Fibroblast of lung (primary cell): ENCODE measurements at places on chromosomes 5 and 9.
A peak's percentile ranks its signal among the peaks of the same experiment; 100 is the strongest.

DNA sequence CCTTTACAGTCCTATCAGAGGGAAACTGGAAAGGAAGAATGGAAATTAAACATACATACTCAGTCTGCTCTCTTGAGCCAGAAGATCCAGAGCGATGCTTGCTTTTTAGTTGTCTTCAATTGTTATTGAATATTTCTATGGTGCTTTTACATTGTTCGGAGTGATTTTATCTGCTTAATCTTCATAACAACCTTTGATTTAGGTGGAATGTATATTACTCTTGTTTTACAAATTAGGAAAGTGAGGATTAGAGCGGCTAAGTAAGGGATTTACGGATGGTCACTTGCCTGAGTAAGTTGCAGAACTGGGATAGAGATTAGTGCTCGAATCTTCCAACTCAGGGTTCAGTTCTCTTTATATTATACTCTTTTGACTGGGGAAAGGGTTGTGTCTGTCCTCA, 69.1 kb downstream of the PBX3 start:
- no peak for DNase-seq

DNA sequence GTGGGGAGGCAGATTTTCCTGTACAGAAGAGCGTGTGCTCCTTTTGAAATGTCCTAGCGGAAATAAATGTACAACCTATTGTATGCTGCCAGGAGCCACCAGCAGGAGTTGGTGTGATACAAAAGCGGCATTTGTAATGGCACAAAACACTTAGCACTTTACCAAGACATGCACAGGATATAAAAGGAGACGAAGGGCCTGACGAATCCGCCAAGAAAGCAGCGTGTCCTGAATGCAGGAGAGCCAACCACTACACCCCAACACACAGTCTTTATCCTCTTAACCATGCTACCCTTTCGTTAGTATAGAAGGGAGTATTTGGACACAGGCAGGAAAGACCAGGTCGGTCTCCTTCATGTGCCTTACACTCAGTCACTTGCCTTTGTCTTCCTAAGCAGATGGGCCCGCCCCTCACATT, 218.1 kb downstream of the TRIM32 start:
- no peak for DNase-seq

- DNase-seq: no peak
These were observed 398.3 kb downstream of the IRX2 start for GRCh38 chr5:2353211-2353610.

DNA sequence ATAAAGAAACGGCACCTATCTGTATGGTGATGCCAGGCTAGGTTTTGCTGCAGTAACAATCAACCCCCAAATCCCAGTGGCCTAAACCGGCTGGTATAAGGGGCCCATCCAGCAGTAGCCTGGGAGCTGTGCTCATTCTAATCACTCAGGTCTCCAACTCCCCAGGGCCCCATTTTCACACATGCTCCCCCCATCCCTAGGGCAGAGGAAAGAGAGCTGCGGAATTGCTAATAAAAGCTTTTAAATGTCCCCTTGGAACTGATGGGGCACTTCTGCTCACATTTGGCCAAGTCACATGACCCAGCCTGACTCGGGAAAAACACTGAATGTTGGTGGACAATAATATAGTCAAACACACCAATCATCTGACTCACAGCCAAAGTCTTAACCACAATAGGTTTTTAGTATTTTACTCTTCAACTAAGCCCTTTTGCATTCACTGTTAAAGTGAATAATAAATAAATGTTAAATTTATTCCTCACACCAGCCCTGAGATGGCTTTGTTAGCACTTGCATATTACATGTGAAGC, 1.6 kb downstream of the FBLL1 start:
- DNase-seq: peak; percentile 32

GRCh38 chr9:117488659-117489058, 73.8 kb upstream of the ASTN2 start:
- DNase-seq: no peak

DNA sequence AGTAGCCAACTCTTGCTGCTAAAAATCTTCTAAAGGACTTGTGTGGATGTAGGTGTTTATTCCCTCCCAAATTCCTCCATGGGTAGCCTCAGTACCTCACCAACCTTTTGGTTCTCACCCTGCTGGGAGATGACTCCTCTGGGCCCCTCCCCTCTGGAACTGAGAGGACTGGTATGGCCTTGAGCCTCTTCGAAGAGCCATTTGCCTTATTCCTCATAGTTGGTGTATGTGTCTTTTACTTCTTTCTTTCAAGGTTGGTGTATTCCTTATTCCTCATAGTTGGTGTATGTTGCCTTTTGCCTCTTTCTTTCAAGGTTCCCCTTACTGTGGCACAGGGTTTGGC, 48.3 kb downstream of the GNAQ start:
- no peak for DNase-seq

DNA sequence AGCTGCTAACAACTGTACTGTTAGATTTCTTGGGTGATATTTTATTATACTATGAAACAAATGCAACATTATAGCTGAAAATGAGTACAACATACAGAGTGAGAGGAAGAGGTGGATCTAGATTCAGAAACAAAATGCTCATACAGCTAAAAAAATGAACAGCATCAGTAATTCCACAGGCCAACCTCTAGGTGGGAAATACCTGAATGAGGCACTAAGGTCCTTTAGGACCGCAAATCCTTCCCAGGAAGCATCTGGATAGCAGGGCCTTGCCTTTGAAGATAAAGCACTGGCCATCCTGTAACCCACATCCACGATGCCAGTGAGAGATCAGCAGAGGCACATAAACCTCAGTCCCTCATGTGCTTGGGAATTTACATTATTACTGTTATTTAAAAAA, 310.8 kb downstream of the YTHDC2 start:
- DNase-seq: no peak

DNA sequence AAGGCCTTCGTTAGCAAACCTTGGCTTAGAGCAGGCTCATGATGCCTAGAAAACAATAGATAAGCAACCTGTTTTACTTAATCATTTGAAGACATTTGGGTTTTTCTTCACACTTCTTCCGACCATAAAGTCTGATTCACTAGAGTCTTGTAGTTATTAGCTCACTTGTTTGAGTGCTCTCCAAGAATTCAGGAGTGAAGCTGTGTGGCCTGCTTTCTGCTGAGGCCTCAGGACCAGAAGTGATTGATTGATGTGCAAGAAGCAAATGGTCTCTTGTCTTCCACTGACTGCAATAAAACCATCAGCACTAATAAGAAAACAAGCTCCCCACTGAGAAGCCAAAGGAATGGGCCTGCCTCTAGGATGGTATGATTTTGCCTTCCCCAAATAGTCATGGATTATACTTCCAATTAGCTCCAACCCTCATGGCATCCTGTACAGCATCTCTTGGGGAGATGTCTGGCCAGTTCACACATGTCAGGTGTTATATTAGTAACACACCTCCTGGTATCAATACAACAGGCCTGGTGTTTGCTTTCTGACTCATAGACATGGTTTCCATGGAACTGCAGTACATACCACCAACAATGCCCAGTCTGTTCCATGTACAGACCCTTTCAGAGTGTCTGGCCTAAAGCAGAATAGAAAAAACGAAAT, 317.6 kb downstream of the CWC27 start:
- no peak for DNase-seq

GRCh38 chr9:120474591-120475243, 105.2 kb downstream of the CDK5RAP2 start:
- DNase-seq: peak; percentile 17
